ACHN (cell line): ENCODE measurements at places on chromosomes 6 and 20.

DNA sequence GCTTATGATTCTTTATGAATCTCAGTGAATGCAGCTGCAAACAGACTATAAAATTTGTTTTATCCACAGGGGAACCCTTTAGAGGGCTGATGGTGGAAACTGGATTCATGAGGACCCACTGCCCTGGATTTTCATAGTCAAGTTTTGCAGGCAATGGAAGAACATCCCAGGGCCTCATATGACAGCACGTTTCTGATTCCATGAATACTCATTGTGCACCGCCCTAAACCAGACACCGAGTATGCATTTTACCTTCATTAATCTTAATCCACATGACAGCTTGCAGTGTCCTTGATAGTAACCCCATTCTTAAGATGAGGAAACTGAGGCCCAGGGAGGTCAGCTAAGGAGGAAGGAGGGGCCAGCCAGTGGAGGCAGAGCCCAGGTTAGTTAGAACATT lies 270.4 kb downstream of the PREX1 start:
- DNase-seq: no peak

- no peak for DNase-seq
Measured at GRCh38 chr6:71035871-71036270, 79.0 kb upstream of the B3GAT2 start.

- DNase-seq: no peak
Measured at GRCh38 chr6:100103931-100104330, 109.9 kb upstream of the MCHR2 start.

GRCh38 chr20:49690899-49691620 lies 22.6 kb downstream of the B4GALT5 start:
- DNase-seq: peak; percentile 61

DNA sequence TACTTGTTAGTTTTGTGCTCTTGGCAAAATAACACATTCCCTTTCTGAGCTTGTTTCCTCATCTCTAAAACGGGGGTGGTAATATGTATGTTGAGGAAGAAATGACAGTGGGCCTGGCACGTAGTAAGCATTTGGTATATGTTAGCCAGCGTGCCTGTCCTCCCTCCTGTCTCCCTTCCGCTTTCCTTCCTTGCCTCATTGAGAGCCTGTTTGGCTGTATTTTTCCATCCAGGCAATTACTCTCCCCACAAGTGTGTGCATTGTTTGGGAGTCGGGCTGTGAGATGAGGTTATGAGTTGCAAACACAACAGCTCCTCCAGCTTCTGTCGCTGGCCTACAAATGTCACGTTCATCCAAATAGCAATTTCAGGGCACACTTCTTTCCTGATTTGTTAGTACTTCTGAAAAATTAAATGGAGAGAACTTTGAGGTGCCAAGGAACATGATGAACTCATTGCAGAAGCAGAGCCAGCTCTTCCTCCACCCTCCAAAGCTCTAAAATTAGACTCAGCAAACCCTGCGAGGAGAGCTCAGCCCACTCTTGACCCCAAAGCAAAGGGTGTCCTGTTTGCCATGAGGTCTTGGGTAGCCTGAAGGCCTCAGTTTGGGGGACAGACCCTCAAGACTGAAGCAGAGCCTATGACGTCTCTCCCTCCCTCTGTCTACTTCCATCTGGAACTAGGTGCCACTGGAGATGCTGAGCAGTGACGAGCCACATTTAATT lies 50.7 kb upstream of the TOX2 start:
- DNase-seq: no peak

GRCh38 chr6:107731422-107732319 lies 92.4 kb downstream of the SCML4 start:
- no peak for DNase-seq

DNA sequence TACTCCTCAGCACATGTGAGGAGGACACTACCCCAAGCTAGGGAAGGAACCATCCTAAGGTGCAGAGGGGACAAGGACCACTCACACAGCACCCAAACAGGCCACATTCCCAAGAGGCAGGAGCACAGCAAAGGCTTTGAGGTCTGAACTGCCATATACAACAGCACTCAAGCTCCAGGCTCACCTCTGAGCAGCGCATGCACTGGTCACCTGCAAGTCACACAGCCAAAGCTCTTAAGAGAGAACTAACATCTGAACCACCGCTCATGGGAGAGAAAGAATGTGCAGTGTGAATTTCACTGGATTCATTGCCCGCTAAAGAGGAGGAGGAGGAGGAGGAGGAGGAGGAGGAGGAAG lies 31.0 kb downstream of the NPEPL1 start:
- DNase-seq: no peak

DNA sequence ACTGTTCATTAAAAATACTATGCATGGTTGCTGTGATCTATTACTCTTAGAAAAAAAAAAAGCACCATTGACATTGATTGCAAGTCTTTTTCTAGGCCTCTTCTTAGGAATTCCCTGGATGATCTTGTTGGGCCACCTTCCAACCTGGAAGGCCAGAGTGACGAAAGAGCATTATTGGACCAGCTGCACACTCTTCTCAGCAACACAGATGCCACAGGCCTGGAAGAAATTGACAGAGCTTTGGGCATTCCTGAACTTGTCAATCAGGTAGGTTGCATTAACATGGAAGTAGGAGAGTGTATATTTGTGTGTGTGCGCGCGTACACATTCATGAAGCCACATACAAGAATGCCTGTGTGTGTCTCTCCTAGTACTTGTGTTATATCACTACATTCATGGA lies 140.4 kb downstream of the NCOA3 start:
- no peak for DNase-seq

- DNase-seq: no peak
Measured at GRCh38 chr6:84777888-84778287, 13.5 kb upstream of the TBX18 start.

DNA sequence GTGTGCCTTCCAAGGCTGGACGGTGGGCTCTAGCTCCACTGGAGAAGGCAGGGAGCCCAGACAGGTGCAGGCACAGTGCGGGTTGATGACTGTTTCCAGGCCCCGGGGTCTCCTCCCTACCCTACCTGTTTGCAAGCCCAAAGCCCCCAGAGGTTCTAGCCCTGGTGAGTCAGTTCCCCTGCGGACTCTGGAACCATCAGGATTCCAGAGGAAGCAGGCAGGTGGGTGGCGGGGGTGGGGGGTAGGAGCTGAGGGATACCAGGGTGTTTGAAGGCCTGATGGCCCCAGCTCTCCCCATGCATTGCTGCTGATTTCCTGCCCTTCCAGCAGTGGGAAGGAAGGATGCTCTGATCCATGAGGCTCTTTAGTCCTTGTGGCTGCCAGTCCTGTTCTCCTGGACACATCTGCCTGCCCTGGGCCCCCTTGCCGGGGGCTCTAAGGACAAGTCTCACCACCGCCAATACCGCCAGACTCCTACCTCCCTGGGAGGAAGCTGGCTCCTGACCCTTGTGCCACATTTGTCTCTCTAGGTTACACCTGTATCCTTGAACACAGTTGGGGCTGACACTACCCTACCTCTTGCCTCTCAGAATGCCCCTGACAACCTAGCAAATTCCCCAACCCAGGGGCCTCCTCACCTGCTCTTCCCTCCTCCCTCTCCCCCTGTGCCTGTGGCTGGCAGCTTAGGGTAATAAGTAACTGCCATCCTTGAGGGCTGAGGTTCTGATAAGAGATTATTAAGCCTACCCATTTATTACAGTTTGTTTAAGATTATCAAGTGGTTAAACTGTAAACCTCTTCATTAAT lies 21.7 kb downstream of the KCNK5 start:
- DNase-seq: no peak

- peak; percentile 90 for DNase-seq
Measured at GRCh38 chr20:62606551-62607201, 35.6 kb upstream of the SLCO4A1 start.

GRCh38 chr6:113362301-113363047 lies 494.7 kb upstream of the MARCKS start:
- no peak for DNase-seq

GRCh38 chr20:32285621-32286371 lies 8.3 kb downstream of the KIF3B start:
- no peak for DNase-seq

GRCh38 chr20:37864298-37864697 lies 38.6 kb upstream of the VSTM2L start:
- DNase-seq: no peak

- no peak for DNase-seq
Measured at GRCh38 chr20:18778690-18779392, 34.7 kb upstream of the SCP2D1 start.

DNA sequence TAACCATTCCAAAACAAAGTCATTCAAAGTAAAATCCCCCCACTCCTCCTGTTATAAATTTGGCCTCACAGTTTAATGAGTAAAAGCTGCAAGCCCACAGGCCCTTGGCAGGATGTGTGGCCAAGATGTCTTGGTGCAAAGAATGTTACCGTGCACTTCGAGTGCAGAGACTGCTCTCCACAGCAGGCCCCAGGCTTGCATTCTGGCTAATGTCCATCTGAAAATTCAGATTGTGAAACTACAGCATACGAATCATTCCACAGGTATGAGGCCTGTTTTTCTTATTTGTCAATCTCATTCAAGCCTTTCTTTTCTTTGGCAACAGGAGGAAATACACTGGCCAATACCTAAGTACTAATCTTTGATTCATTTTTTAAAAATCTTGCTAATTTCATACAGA lies 7.1 kb downstream of the RPS6KA2 start:
- peak; percentile 6 for DNase-seq

- DNase-seq: no peak
Measured at GRCh38 chr6:51613558-51613957, 473.9 kb downstream of the PKHD1 start.

GRCh38 chr6:5995949-5996713 lies 10.6 kb downstream of the NRN1 start:
- DNase-seq: peak; percentile 86

DNA sequence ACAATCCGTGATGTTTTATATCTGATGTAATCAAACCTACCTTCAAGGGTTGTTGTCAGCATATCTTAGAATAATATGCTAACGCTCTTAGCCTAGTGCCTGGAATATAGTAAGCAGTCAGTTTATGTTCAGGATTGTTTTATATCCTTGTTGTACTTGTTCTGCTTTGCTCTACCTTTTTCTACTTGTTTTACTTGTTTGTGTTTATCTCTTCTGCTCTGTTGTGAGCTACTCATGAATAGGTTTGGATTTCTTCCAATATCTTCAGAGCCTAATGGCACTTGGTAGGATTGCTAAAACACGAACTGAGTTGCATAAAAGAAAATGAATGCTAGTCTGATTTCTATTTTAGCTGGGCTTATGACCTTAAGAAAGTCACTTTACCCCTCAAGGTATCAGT lies 40.1 kb downstream of the DNAH8 start:
- no peak for DNase-seq

- no peak for DNase-seq
Measured at GRCh38 chr6:5278565-5279120, 17.3 kb downstream of the FARS2 start.

- DNase-seq: no peak
Measured at GRCh38 chr20:17990278-17990972, 21.6 kb downstream of the MGME1 start.

DNA sequence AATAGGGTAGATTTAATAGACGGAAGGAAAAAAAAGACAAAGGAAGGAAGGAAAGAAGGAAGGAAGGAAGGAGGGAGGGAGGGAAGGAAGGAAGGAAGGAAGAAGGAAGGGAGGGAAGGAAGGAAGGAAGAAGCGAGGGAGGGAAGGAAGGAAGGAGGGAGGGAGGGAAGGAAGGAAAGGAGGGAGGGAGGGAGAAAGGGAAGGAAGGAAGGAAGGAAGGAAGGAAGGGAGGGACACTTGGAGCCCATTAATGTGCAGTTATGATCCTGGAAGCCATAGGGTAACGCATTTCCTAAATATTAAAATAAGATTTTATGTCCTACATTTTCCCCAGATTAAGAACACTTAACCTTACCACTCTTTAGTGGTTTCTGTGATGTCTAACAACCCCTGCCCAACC lies 465.7 kb downstream of the ADGRB3 start:
- no peak for DNase-seq

DNA sequence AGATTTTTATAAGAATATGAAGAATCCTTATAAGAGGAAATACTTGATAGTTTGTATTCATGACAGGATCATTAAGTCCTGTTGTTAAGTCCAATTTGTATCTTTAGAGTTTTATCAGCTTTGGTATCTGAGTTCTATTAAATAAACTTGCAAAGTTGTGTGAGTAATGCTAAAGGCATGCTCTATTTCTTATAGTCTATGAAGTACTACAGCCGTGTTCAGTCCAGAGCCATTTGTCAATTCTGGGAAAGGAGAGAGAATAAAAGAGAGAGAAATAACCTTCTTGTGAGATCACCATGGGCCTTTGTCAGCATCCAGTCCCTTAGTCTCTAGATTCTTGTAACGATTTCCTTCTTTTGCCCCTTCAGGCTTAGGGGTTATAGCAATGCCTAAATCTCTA lies 181.2 kb upstream of the POU3F2 start:
- DNase-seq: no peak

GRCh38 chr6:148818939-148819575 lies 72.2 kb downstream of the UST start:
- no peak for DNase-seq

GRCh38 chr6:88301888-88302768 lies 136.0 kb upstream of the CNR1 start:
- DNase-seq: no peak

DNA sequence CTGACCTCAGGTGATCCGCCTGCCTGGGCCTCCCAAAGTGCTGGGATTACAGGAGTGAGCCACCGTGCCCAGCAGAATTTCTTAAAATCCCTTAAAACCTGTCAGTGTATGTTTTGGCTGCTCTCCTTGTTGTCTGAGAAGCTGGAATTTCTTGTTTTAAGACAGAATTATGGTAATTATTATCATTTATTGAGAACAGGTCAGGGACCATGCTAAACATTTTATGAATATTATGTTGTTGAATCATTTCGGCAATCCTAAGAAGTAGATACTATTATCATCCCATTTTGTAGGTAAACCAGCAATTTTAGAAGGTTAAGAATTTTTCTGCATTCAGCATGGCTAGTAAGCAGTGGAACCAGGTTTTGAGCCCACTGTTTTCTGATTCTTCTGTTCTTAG lies 86.1 kb upstream of the AKIRIN2 start:
- no peak for DNase-seq

DNA sequence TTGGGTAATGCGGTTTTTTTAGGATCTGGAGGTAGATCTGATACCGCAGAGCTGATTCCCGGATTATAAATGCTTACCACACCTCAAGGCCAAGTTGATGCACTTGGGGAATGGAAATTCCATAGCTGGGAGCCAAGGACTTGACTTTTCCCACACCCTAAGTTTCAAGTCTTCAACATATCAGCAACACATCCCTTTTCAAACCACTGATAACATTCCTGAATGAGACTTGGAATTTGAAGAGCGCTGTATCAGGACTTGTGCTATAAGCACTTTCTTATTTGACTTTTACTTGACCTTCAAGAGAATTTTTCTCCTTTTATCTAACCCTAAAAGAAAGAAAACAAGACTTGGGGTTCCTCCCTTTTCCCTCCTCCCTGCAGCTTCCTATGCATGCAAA lies 90.6 kb upstream of the NAA20 start:
- DNase-seq: no peak

- DNase-seq: no peak
Measured at GRCh38 chr6:15230827-15231226, 15.0 kb upstream of the JARID2 start.

GRCh38 chr6:170596426-170596825 lies 12.0 kb upstream of the PDCD2 start:
- DNase-seq: no peak
